ENCODE measurements at places on chromosomes 5 and 9. TPM values are rescaled to one million over a fixed set of nuclear protein-coding genes. Genes with fewer than 3 reads are reported as not detected.
A peak's percentile ranks its signal among the peaks of the same experiment; 100 is the strongest.

DNA sequence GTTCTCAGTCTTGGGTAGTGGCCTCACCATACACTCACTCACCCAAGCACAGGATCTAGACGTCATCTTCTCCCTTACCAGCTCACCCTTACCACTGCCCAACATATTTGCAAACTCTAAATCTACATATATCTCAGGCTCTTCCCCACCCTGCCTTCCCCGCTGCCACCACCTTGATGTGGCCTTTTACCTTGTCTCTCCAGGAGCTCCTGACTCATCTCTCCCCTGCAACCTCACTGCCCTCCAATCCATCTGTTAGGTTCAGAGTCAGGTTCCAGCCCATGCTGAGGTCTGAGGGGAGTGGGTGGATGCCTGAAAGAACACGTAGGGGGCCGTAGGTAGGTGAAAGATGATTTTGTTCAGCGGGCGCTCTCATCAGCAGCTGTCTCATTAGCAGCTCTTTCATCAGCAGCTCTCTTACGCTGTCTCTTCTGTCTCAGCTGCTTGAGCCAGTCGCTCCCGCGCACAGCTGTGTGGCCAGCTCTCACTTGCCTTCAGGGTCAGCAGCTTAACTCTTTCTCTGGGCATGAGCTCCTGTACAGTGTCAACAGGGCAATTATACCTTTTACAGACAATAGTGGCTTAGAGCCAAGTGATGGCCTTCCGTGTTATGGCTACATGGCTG lies 23.1 kb upstream of the CKMT2 start:
- DNase-seq = peak; percentile 55

DNA sequence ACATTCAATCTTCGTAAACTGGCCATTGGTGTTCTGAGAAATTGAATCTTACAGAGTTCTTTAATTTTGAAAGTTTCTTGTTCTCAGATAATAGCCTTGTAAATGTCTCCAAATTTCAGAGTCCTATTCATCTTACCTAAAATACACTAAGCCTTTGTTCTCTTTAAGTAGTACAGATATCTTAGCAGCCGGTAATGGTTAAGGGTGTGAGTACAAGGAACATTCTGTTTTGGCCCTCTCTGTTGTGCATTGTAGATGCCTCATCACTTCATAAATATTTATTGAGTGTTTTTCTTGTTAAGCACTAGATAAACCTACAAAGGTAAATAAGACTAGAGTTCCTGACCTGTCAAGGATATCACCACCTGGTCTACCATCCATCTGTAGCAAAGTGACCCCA lies 35.2 kb downstream of the ZCCHC7 start:
- DNase-seq = no peak

GRCh38 chr9:126791406-126792230 lies 13.2 kb upstream of the ZBTB43 start:
- DNase-seq = no peak

DNA sequence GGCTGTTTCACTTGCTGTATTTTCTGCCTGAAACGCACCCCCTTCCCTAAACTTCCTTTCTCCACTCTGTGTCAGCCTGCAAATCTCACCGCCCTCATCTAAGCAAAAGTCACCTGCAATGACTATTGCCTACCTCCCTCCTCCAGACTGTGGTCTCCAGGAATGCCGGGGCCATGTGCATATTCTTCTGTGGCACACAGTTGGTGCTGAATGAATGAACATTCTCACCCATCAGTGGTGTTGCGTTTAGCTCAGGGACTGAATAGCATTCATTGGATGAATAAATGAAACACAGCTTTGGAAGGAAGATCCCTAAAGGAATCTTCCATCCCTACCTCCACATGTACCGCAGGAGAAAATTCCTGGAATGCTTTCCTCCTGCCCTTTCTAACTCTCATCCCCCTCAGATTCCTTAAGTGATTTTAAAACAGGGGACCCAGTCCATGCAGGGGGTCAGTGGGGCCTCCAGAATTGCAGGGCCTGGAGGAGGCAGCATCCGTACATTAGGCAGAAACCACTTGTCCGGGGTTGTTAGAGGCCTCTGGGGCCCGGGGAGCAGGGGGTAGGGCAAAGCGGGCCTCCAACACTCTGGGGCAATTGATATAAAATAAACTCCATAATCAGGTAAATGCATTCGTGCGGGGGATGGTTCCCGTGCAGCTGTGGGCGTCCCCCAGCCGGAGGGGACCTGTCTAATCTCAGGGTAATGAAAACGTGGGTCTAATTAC lies 28.3 kb upstream of the PTGS1 start:
- no peak for DNase-seq

- no peak for DNase-seq
These were observed 43.6 kb downstream of the CCDC192 start for GRCh38 chr5:127746756-127747155.

DNA sequence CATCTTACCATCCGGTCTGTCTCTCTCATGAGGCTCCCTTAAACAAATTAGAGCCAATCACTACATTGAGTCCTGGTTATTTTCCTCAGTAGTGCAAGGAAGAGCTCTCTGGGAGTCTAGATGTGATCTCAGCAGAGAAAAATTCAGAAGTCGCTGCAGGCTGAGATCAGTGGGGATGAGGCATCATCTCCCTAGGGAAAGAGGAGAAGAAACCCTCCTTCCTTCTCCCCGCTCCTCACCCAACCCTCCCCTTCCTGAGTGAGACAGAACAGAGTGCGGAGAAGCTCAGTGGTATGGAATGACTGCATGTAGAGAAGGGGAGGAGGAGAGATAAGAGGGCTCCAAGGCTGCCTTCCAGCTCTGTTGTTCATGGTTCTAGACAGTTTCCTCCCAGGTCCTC lies 80.5 kb downstream of the PAPPA start:
- peak; percentile 60 for DNase-seq

GRCh38 chr5:119312403-119312802 lies 43.4 kb upstream of the TNFAIP8 start:
- DNase-seq = no peak

DNA sequence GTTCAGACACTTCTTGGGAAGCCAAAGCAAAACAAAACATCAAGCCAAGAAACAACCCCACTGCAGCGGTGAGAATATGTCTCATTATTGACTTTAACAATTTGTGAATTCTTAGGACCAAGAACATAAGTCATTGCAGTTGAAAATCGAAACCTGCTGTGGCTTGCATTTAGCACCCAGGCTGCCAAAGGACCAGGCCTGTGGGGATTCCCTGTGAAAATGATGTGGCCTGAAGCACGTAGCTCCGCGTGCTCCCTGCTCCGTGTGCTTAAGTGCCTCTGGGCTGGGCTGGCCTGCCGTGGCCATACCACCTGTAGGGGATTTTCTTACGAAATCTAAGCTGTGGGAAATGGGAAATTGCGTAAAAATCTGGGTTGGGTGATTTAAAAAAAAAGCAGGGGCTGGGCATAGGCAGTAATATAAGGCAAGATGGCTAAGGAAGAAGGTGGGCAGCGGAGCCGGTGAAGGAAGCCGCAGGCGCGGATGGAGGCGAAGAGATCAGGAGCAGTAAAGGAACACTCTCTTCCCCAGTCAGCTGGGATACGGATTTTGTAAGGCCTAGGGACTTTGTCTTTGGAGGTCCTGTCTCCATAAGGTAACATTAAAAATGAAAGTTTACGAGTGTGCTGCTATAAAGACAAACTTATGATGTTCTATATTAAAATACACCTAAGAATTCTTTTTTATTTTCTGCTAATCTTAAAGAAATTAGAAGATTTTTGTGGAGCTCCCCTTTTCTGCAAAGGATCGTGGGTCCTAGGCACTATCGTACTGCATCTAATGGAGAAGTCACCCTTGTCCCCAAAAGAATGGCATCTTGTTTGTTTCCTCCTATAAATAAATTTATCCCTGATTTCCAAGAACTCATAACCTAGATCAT lies 189.6 kb upstream of the SEMA6A start:
- no peak for DNase-seq

- no peak for DNase-seq
These were observed 244.6 kb upstream of the EFNA5 start for GRCh38 chr5:107915176-107915812.

- DNase-seq = no peak
These were observed 67.2 kb downstream of the KIF4B start for GRCh38 chr5:155080721-155081120.

- DNase-seq = peak; percentile 55
These were observed 23.5 kb upstream of the ALDOB start for GRCh38 chr9:101458963-101459631.

- no peak for DNase-seq
These were observed 15.2 kb downstream of the ZBTB5 start for GRCh38 chr9:37449862-37450632.

- DNase-seq = no peak
These were observed 585.5 kb downstream of the TLE1 start for GRCh38 chr9:81103597-81104471.

DNA sequence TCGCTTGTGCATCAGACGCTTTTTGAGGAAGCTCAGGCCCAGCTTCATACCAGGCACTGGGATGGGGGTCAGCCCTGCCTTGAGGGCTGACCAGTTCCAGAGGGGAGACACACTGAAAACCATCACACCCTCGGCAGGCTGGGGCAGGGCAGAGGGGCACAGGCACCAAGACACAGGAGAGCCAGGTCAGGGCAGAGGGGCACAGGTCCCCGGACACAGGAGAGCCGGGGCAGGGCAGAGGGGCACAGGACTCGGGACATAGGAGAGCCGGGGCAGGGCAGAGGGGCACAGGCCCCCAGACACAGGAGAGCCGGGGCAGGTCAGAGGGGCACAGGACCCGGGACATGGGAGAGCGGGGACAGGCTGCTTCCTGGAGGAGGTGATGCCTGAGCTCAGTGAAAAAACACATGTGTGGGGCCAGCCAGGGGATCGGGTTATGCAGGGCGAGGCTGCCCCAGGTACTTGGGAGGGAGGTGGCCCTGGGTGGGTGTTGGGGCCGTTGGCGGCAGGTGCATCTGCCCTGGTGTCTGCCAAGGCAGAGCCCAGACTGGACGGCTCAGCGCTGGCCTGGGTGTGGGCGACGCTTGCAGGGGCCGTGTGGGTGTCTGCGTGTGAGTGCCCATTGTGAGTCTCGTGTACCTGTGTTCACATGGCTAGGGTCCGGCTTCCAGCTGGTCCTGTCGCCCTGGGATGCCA lies 15.1 kb upstream of the SLC2A6 start:
- no peak for DNase-seq

- no peak for DNase-seq
These were observed 11.5 kb upstream of the CARD19 start for GRCh38 chr9:93084471-93084881.

DNA sequence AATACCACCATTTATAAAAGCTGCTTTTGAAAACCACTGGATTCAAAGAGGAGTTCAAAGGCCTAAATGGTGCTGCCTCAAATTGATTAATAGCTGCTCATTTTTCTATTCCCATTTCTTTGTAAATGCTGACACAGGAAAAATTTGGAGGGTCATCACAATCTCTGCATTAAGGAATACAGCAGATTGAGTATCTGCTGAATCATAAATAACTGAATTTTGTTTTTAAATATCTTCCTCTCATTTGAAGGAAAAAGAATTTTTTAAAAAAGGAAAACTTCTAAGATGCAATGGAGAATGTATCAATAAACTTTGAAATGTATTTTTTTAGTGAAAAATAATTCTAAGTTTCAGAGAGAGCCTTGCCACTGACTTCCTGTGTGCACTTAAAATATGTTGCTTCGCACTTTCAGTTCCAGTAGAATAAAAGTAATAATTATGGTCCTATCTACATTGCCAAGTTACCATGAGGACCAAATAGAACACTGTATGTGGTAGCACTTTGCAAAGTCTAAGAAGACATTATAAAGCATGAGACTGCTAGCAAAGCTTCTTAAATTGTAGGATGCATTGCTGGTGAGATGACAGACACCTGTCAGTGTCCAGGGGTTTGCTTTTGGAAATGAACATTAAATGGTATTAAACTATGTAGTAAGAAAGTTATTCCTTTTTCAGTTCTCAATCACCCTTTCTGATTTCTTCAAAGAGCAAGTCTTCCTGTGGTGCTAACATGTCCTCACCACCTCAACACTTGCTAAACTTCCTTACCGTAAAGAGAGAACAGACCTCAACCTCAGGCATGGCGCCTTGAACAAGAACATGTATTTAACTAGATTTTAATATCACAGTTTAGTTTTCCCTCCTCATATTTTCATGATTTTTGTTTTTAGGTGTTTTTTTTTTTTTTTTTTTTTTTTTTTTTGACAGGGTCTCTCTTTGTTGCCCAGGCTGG lies 555.1 kb downstream of the EBF1 start:
- no peak for DNase-seq

DNA sequence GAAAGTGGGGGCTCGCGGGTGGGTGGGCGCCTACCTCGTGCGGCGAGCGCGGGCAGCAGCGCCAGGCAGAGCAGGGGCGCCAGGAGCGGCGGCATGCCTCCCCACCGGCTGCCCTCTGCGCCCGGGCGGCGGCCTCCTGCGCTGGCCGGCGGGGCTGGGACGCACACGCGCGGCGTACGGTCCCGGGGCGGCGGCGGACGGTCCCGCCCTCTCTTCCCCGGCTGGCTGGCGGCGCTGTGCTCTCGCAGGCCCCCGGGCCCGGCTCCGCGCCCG lies 220 bp downstream of the NOTCH1 start:
- DNase-seq = no peak

DNA sequence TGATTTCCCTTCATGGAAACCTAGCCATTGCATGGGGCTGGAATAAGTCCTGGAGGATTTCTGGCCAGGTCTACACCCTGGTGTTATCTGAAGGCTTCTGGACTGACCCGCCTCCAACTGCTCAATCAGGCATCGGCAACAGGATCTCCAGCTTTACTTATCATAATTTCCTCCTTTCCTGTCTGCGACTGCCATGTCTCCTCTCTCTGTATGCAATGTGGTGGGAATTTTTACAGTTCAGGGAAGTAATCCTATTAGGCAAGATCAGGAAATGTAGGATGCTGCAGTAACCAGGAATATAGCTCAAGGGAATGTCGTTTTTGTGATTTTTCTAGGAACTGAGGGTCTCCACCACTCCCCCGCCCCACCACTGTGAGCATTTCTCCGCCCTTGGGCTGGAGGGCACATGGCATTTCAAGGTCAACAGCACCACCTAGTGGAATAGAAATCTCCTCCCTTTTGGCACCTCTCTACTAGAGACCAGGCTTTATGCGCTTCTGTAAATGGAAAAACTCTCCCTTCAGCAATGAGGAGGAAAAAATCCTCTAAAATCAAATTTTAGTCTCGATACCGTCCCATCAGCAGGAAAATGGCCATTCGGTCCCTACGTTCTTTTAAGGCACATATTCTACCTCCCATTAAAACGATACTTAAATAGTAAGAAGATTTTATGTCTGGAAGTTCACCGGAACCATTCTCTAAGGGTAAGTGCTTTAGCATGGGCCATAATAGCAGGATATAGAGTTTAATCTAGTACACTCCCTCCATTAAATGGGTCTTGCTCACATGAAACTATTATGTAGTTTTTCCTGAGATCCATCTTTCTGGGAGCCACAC lies 93.0 kb downstream of the YTHDC2 start:
- peak; percentile 90 for DNase-seq

- DNase-seq = no peak
These were observed 840.4 kb downstream of the MAT2B start for GRCh38 chr5:164345853-164346252.

- no peak for DNase-seq
These were observed 577.1 kb downstream of the PSAT1 start for GRCh38 chr9:78874061-78874460.

- no peak for DNase-seq
These were observed 16.3 kb downstream of the SDHA start for GRCh38 chr5:234450-234849.

SERF1A gene
- 17.7 TPM for total RNA-seq

ECSCR gene
- not detected for total RNA-seq

FOXI1 gene
- total RNA-seq = not detected

SVEP1 gene
- total RNA-seq = 0.18 TPM

FASTKD3 gene
- total RNA-seq = 16.9 TPM

TSSK1B gene
- total RNA-seq = not detected

IL4 gene
- not detected for total RNA-seq

SLC36A3 gene
- not detected for total RNA-seq

CCNI2 gene
- not detected for total RNA-seq

MZB1 gene
- 0.24 TPM for total RNA-seq

BARX1 gene
- not detected for total RNA-seq
